ENCODE measurements at places on chromosomes 1 and 21.

DNA sequence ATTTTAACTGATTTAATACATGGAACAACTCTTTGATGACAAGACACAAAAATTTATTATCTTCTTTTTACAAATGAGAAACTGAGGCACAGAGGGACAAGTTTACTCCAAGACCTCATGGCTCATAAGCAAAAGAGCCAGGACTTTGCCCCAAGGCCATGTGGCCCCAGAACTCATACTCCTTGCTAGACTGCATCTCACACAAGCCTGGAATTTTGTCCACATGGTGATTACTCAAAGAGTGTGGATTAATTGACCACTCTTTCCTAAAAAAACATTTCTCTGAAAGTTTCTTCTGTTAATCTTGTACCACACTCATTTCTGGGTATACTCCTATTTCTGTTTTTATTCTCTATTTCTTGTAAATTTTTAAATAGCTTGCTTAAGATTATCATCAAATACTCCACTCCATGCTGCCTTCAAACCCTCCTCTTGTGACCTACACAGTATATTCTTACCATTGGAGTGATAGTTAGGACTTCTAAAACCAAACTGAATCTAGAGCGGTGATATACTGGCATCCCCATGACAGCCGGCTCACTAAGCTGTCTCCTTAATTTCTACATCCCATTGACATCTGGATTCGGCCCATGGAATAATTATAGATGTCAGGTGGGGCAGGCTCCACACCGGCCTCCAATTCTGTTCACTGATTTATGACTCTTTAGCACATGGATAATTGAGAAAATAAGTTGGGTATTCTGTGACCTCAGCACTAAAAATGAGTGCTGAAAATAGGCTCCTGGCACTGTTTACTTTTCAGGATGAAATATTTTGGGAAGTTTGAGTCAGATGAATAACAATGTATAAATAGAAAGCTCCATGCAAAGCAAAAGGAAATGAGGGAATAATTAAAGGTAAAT lies 16.1 kb downstream of the RGS4 start:
- DNase-seq = no peak

DNA sequence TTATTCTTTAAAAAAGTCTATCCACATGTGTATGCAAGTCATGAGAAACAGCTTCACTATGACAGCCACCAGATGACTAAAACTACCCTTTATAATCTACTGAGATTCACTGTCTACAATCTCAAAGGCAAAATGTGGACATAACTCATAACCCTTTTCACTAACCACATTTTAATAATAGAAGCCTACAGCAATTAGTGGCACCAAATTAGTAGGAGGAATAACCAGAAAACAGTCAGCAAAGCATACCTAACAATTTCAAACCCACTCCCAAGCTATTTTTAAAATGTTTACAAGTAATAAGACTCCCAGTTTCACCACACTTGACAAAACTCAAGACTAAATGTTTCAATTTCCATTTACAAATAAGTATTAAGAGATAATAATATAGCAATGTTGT lies 442.9 kb downstream of the PTPRC start:
- no peak for DNase-seq

- no peak for DNase-seq
These were observed 145.1 kb upstream of the EDN2 start for GRCh38 chr1:41629571-41629970.

- peak; percentile 94 for DNase-seq
These were observed 2.1 kb downstream of the ARHGEF2 start for GRCh38 chr1:155976062-155976912.

- no peak for DNase-seq
These were observed 71.2 kb downstream of the VWA5B1 start for GRCh38 chr1:20361805-20362381.

DNA sequence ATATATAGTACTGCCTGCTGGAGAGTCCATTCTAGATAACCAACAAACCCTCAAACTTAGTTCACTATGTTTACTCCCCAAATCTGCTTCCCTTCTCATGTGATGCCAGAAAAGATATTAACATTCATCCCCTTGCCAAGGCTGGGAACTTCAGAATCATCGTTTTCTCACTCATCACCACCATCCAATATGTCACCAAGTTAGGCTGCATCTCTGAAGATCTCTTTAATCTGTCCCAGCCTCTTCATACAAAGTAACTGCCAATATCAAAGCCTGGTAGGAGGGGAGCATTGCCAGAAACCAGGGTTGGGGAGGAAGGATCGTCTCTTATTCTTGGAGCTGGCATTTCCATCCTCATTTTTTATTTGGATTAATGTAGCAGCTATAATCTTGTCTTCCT lies 71.6 kb downstream of the XCL2 start:
- no peak for DNase-seq

DNA sequence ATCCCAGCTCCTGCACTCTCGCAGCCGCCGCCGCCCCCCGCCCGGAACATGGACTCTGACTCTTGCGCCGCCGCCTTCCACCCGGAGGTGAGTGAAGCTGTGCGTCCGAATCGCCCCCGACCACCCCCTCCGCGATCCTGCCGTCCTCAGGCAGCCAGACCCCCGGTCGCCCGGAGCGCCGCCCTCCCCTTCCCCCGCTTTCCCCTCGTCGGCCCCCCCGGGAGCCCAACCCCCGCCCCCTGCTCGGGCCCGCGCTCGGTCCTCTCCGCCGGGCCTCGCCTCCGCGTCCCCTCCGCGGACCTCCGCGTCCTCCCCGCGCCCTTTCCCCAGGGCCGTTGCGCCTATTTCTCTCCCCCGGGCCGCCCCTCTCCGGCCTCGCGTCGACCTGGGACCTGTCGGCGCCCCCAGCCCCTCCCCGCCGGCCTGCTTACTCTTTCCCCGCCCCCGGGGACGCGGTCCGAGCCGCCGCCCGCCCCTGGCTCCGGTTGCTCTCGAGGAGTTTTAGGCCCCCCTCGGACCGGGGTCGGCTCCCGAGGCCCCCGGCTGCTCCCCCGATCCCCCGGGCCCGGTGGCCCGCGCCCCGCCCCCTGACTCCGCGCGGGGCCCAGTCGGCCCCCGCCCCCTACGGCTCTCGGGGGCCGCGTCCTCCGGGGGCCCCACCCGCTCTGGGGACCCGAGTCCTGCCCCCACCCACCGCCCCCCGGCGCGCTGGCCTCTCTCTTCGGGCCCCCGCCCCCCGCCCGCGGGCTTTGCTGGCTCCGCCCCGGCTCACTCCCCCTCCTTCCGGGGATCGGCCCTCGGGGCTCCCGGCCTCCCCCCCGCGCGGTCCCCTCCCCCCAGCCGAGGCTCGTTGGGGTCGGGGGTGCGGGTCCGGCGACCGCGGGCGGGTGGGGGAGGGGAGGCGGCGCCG lies 743 bp downstream of the PHF13 start:
- DNase-seq = no peak

GRCh38 chr1:67557696-67558448 lies 127.1 kb upstream of the GADD45A start:
- DNase-seq = no peak

DNA sequence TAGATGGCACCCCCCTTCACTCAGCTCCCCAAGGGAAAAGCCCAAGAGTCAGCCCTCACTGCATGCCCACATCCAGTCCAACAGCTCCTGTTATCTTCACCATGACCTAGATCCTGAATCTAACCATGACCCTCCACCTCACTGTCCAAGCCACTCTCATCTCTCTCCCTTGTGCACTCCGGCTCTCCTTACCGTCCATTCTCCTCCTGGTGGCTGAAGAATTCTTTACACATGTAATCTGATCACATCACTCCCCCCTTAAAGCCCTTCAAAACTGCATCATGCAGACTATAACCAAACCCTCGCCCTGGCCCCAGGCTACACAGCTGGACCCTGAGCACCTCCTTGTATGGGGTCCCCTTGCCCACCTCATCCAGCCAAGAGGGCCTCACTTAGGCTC lies 14.0 kb upstream of the PAQR7 start:
- no peak for DNase-seq

DNA sequence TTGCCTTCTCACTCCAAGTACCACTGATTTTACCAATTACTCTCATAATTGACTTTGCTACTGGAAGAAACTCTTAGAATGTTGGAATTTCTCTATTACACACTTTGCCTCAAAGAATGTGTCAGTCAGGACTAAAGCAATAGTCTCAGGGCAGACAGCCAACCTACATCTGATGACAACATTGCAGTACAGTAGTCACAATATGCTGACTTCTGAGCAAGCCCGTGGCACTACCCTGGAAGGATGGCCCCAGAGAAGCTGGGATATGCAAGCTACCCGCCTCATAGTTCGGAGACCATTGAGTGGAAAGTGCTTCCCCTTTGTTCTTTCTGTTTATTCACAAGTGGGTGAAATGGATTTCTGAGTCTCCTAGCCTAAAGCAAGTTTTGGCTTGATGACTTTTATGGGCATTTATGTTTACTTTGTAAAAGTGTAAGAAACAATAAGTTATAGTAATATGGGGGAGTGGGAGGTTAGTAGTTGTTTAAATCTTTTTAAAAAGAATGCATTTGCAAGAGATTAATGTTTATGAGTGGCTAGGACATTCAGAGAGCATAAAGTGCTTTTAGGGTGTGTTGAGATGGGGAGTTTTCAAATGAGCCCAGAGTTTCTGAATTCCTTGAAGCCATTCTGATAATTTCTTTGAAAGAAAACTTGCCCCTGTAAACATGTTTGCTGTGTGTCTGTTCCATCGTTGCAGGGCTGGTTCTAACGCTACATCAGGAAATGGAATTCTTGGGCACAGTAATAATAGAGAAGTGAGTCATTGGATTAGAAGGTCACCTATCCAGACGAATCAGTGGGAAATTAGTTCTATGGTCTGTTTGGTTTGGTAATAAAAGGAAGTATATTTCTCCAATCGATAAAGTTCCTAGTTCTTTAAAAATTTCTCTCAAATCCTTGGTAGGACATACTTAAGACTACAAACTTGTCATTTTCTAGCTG lies 63.8 kb downstream of the LMO4 start:
- no peak for DNase-seq

- no peak for DNase-seq
These were observed 75.8 kb downstream of the TRIM33 start for GRCh38 chr1:114435088-114435715.

- no peak for DNase-seq
These were observed 60.2 kb downstream of the FASLG start for GRCh38 chr1:172719066-172719627.

DNA sequence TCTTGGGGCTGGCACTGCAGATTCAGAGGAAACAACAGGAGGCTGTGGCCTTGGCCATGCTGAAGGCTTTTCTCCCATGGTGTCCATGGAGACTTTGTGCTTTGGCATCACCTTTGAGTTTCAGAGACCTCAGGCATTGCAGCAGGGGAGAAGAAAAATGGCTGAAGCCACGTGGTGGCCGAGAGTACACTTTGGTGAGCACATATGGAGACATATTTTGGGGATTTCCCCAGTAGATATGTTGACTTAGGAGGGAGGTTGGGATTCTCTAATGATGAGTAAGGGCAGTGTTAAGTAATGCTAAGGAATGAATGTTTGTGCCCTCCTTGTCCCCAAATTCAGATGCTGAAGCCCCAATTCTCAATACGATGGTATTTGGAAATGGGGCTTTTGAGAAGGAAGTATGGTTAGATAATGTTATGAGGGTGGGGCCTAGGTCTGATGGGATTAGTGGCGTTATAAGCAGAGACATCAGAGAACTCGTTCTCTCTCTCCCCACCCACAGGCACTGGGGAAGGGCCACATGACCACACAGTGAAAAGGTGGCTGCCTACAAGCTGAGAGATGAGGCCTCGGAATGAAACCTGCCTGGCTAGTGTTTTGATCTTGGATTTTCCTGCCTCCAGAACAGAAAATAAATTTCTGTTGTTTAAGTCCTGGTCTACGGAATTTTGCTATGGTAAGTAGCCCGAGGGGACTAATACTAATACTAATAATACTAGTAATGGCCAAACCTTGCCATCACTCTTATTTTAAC lies 98.6 kb downstream of the TBX19 start:
- DNase-seq = no peak

DNA sequence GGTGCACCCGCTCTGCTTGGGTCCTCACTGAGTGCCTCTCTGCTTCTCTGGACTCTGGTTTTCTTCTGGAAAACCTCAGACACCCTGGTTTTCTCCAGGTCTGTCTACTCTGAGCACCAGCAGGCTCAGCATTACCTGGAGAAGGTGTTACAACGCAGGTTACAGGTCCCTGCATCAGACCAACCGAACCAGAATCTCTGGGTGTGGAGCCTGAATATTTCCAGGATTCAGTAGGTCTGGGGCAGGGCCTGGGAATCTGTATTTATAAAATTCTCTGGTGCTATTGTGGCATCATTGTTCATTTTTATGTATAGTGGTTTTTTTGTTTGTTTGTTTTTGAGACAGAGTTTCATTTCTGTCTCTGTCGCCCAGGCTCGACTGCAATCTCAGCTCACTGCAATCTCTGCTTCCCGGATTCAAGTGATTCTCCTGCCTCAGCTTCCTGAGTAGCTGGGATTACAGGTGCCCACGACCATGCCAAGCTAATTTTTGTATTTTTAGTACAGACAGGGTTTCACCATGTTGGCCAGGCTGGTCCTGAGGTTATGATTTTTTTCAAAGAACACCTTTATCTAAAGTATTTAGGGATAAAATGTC lies 1.5 kb upstream of the SLC30A2 start:
- DNase-seq = no peak

- no peak for DNase-seq
These were observed 101.2 kb downstream of the GDAP2 start for GRCh38 chr1:117828201-117828600.

- no peak for DNase-seq
These were observed 28.5 kb downstream of the CCDC185 start for GRCh38 chr1:223421676-223422075.

DNA sequence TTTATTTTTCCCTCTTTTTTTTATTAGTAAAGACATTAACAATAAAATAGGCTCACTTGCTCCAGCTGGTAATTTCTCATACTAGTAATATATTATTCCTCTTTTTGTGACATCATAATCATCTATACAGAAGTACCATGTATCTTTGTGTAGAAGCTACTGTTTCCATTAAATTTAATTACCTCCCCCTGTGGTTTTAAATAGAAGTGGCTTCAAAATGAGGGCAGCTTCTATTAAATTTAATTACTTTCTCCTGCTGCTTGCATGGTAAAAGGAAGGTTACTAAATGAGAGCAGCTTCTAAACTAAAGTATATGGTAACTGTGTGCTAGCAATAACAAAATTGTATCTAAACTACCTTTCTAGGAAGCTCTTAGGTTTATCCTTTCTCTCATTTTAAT lies 94.0 kb downstream of the DPYD start:
- DNase-seq = no peak

DNA sequence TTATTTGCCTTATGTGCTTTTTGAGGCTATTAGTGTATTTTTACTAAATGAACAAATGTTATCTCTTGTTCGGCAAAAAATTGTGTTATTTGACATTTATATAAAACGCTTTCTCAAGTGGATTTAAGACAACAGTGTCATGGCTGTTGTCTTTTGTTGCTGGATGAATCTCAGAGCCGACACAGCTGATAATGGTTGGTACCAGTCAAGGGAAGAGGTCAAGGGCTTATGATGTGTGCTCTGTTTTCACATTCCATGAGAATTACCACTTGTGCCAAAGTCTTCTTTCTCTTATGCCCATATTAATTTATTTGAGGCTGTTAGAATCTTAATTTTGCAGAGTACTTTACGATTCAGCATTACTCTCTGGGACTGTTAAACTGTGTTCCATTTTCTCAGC lies 17.9 kb upstream of the CD101 start:
- no peak for DNase-seq

GRCh38 chr1:9438431-9439073 lies 100.7 kb upstream of the SLC25A33 start:
- DNase-seq = no peak

GRCh38 chr1:241724741-241725356 lies 72.8 kb downstream of the WDR64 start:
- no peak for DNase-seq

- no peak for DNase-seq
These were observed 19.9 kb downstream of the FBXO28 start for GRCh38 chr1:224133741-224134299.
